ENCODE measurements at places on chromosomes 3 and 15.

DNA sequence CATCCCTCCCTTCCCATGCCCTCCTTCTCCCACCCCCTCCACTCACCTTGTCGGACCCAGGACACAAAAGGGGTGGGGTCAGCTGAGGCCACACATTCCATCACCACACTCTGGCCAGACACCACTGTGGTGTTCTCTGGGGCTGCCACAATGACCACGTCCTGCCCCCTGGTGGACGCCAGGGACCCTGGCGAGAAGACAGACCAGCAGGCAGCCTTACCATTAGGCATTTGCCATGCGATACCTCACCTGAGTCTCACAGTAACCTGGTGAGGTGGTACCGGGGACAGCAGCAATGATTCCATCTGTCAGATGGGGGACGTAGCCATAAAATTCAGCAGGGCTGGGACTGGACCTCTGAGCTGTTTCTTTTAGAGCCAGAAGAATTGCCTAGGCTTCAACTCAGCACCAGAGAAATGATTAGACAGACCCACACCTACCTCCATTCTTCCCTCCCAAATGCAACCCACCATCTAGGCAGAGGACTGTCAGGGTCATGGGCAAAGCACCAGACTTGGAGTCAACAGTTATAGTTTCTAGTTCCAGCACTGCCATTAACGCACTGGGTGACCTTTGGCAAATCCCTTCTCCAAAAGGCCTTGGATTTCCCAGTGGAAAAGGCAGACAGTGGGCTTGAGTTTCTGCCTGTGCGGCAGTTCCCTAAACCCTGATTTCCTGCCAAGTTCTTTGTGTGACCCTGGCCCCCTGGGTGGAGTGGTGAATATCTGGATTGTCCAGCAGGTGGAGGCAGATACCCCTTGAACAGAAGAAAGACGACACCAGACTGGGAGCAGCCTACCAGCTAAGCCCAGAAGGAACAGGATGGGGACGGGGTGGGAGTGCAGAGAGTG, 21.8 kb downstream of the IGDCC4 start:
- DNase-seq, result peak; percentile 33

- no peak for DNase-seq
Observed at GRCh38 chr3:101271728-101272127, 48.6 kb downstream of the IMPG2 start.

DNA sequence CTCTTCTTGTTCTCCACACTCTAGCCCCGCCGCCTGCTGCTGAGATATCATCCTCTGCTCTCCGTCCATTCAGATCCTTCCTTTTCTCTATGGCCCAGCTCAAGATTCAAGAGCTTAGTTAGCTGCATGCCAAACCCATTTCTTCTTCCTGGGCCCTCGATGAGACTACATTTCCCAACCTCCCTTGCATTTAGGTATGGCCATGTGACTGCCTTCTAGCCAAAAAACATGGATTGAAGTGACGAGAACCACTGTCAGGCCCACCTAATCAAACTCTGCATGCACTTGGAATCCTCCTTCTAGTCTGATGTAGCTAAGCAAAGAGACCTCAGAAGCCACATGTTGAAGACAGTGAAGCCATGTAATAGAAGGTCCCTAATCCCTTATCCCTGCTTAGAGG, 308.2 kb downstream of the VPS13C start:
- no peak for DNase-seq

DNA sequence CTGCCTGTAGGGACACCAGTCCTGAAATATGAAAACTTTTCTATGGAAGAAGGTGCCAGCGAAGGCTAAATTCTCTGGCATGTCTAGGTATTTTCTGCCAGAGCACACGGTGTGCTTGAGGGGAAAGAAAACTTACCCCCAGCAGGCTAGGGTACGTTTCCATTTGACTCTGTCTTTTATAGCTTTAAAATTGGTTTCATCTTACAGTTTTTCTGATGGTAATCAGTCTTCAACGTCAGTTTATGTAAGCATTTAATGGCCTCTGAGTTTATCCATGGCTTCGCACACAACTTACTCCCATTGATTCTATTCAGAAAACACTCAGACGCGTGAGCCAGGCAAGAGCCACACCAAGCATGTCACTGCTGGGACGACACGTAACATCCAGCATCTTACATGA, 249.7 kb downstream of the ADAMTS17 start:
- DNase-seq, result no peak

DNA sequence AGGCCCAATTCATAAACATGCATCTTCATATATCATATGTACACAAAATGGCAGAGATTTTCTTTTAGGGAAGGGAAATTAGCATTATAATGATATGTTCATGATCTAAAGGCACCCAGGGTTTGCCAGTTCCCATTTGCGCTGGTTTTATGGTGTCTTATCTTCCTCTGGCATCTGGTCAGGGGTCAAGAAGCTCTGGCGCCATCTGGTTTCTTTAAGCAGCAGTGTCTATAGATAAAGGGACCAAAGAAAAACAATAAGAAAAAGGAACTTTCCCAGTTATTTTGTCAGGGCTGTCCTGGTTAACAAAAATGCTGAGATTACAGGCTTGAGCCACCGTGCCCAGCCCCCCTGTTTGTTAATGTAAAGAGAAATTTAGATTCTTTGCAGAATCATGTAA, 3.3 kb upstream of the DCP1A start:
- DNase-seq, result no peak

All from stimulated activated CD8-positive, alpha-beta memory T cell treated with anti-CD3 and anti-CD28 coated beads, Interleukin-4, amount 100 ng/mL, for 24 hours (primary cell).